Stimulated activated CD8-positive, alpha-beta memory T cell treated with anti-CD3 and anti-CD28 coated beads, Interleukin-2, amount 100 ng/mL, for 1 hour (primary cell): ENCODE measurements at places on chromosomes 4 and X.

DNA sequence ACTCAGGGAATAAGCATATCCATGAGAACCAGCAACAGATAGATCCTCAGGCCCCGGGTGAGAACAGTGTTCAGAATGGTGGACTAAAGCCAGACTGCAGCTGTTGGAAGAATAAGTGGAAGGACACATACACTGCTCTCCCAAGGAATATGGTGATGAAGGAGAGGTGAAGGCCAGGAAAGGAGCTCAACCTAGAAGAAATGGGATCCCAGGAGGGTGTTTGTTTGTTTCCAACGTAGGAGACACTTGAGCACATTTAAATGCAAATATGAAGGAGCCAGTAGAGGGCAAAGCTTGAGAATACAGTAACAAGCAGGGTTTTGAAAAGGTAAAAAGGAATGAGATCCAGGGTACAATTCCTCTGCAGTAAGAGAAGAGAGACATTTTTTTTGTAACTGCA lies 42.4 kb upstream of the ATOH1 start:
- DNase-seq, result no peak

DNA sequence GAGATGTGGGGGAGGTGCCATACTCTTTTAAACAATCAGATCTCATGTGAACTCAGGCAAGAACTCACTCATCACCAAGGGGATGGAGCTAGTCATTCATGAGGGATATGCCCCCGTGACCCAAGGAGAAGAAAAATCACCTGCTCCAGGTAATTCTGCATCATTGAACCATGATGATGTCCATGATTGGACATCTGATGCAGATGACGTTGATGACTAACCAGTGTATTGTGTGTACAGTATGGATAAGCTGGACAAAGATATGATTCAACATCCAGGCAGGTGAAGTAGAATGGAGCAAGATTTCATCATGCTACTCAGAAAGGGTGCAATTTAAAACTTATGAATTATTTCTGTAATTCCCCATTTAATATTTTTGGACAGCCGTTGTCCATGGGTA lies 286.4 kb upstream of the SMIM31 start:
- no peak for DNase-seq

DNA sequence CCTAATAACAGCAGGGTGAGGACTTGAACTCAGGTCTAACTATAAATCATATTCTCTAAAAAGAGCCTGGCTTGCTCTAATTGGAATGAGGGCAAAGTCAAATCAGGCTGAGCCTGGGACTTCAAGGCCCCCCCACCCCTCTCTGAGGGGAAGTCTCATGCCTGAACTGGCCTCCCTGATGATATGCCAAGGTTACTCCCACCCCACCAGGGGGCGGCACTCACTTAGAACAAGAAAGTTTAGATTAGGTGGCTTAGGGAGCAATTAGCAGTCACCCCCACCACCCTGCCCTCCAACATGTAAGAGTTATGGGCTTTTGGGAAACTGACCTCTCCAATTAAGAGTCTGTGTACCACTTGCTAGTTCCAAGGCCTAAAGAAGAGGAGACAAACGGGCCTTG lies 2.7 kb downstream of the FOXO4 start:
- peak; percentile 68 for DNase-seq

GRCh38 chrX:138859421-138859820 lies 147.9 kb upstream of the FGF13 start:
- no peak for DNase-seq

GRCh38 chr4:136392576-136392975 lies 1139.7 kb downstream of the PCDH18 start:
- no peak for DNase-seq

DNA sequence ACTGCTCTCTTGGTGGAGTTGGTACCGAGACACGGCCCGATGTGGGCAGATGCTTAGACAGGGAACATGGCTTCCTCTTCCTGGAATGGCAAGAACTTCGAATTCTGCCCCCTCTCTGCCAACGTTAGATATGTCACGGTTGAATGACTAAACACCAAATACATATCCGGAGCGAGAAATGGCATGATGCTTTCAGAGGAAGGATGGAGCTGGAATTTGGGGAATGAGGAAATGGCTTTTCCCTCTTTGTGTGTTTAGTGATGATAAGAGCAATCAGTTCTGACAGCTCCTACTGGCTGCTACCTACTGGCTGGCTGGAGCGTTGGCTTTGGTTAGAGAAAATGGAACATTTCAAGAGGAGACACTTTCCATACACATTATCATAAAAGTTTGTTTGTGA lies 140.0 kb downstream of the DHRSX start:
- no peak for DNase-seq

DNA sequence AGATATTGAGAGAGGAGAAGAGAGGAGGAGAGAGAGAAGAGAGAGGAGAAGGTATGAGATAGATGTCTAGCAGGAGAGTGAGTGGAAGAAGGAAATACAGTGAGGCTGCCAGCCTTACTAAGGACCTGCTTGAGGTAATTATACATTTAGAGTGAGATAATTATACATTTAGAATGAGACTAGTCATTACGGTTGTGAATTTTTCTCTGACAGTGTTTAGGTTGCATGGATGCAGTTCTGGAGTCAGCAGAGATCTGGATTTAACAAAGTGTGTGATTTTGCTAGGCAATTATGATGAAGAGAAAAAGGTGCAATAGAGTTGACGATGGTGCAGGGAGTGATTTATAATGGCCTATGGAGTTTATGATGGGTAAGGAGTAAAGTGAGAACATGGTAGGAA lies 187.1 kb upstream of the ARX start:
- no peak for DNase-seq

- DNase-seq, result no peak
Observed at GRCh38 chr4:76459291-76459723, 24.3 kb downstream of the SHROOM3 start.

- no peak for DNase-seq
Observed at GRCh38 chr4:99586322-99586721, 11.7 kb downstream of the MTTP start.

- DNase-seq, result no peak
Observed at GRCh38 chrX:64571011-64571410, 175.8 kb upstream of the MTMR8 start.

- no peak for DNase-seq
Observed at GRCh38 chr4:112142182-112142581, 3.1 kb upstream of the FAM241A start.

GRCh38 chrX:22097012-22097694 lies 65.0 kb downstream of the PHEX start:
- no peak for DNase-seq

DNA sequence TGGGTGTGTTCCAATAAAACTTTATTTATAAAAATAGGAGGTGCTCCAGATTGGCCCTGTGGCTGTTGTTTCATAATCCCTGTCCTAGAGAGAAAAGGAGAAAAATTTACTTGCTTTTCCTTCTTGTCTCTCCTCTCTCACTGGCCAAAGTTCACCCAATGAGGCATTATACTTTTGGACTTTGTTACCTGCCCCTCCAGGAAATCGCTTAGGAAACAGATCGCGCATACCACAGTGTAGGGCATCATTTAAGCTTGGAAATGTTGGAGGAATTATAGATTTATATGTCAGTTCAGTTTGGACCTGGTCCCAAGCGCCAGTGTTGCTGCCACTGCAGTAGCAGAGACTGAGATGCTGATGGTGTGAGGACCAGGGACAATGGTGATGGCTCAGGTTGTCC lies 337.6 kb upstream of the NR3C2 start:
- DNase-seq, result no peak

GRCh38 chr4:26751004-26751403 lies 109.6 kb upstream of the STIM2 start:
- DNase-seq, result no peak

DNA sequence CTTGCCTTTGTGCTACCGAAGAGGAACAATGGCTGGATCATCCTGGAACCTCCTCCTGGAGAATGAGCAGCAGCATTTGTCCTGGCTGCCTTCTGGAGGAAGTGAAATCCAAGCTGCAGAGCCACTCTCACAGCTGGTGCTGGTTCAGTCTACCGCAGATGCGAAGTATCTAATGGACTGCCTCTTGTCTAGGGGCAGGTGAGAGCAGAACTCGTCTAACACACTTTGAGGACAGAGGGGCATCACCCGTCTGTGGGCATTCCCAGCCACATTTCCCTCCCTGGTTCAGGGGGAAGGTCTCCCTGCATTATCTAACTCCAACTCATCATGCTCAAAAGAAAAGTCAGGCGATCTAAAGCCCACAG lies 338.2 kb upstream of the GATB start:
- DNase-seq, result no peak

- no peak for DNase-seq
Observed at GRCh38 chrX:24002792-24003191, 24.2 kb downstream of the KLHL15 start.

DNA sequence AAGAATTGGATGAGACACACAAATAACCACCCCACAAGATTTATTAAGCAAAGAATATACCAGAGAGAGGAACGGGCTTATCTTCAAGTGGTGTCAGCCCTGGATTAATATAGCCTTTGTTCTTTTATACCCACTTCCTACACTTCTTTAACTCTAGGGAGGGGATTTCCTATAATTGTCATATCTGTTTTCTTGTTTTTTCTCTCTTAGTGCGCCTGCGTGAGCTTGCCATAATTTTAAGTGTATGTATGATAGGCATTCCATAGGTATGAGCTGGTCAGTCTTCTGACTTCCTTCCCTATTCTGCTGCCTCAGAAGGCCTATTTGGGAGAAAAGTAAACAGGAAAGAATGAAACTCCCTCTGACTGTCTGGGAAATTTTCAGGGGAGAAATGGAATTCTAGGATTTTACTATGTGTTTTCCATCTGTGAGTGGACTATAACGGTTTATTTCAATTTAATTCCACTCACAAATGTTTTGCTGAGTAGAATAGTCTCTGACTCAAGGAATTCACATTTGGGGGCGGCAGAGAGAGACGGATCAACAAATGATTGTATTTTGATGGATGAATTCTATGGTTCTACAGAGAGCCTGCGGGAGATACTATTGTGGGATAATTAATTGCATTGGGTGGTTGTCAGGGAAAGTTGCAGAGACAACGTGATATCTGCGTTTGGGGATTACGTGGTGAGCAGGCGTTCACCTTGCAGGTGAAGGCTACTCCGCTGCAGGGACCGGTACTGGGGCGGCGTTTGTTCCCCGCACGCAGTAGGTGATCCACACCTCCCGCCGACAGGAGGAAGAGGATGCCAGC lies 626 bp upstream of the CEP135 start:
- peak; percentile 11 for DNase-seq

- DNase-seq, result no peak
Observed at GRCh38 chr4:104416725-104417356, 77.9 kb downstream of the CXXC4 start.

DNA sequence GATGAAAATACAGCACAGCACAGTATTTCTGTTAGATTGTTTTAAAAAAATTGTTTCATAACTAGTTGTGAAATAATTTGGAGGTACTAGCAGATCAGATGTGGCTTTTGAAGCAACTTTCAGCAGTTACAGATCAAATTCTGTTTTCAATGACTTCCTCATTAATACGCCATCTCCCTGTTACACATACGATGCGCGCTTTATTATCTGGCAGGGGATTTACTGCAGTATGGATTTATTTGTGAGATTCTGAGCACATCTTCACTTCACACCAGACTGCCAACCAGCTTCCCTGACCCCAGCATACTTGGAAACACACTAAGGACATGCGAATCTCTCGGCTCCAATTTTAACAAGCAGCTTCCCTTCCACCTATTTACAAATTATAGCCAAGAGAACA lies 235.5 kb upstream of the DIAPH2 start:
- no peak for DNase-seq

DNA sequence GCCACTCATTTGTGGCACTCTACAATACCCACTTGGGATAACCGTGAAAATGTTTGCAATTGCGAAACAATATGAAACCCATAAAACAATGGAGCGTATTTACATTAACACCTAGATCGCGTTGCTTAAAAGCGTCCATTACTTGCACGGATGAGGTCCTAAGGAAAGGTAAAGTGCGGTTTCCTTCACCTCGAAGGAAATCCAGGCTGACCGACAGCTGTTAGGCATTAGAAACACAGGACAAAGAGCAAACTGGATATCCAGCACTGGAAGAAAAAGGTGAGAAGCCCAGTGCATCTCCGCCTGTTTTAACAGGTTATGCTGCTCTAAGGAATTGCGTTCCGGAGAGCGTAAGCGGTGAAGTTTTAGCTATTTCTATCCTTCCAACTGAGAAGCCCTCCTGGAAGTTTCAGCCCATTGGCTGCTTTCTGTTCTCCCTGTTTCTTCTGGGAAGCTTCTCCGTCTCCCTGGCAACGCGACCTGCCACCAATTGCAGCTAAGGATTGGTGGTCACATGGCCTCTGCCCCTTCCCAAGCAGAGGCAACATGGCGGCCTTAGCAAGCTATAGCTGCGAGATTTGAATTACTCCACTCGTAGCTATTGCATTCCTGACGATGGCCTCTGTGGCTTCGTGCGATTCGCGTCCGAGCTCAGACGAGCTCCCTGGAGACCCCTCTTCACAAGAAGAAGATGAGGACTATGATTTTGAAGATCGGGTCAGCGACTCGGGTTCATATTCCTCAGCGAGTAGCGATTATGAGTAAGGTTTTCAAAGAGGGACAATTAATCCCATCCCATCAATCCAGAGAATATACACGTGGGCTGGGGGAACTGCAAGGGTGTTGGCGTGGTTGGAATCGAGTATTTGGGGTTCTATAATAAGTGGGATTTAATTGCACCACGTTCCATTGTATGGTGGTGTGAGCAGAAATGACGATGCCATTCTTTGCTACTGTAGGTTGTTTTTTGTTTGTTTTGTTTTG lies at the start of gene INTU:
Gene INTU (plus strand): TSS at position 538 of the 984 bp plus-strand sequence. CDS start 78 bp downstream, at position 616.
- DNase-seq, result no peak

- no peak for DNase-seq
Observed at GRCh38 chr4:152508386-152508785, 27.5 kb downstream of the FBXW7 start.

DNA sequence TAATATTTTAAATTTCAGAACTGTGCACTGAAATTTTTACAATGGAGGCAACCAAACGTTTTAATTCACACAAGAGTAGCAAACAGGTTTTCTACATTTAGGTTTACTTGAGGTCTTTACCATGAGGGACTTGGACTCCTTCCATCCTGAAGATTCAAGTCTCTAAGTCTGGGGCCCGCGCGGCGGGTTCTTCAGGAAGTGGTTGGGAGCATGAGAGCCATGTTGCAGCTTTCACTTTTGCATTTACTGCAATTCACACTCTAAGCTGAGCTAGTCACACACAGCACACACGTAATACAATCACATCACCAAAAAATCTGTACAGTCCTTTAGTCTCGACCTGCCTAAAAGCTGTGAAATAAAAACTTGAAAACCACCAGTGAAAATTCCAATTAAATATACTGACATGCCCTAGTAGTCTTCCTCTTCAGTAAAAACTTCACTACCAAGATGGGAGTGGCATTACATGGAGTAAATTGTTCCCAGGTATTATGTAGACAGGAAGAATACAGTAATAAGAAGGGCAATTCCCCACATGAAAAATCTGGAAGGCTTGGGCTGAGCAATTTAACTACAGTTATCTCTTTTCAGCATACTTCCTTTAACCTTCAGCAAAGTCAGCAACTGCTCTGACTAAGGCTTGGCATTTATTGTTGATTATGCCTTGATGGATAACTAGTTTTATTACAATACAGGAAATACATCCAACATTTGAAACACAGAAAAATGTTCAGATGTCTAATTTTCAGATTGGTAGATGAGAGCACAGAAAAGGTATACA lies 571.1 kb upstream of the DIPK2B start:
- DNase-seq, result no peak

GRCh38 chr4:38154681-38155588 lies 194.7 kb downstream of the PTTG2 start:
- DNase-seq, result no peak

GRCh38 chrX:21004835-21005234 lies 369.4 kb upstream of the CNKSR2 start:
- DNase-seq, result no peak
